Osteocyte (in vitro differentiated cells): ENCODE measurements at places on chromosomes 1 and 21. TPM values are rescaled to one million over a fixed set of nuclear protein-coding genes. Genes with fewer than 3 reads are reported as not detected.

Gene GCSAML
- not detected in 2 replicates for total RNA-seq

Gene GRHL3
- total RNA-seq: not detected in 2 replicates

Gene LCE6A
- total RNA-seq: not detected in 2 replicates

Gene SLC30A2
- total RNA-seq: not detected in 2 replicates

Gene RHBDL2
- total RNA-seq: not detected in 2 replicates

Gene TAS1R1
- total RNA-seq: not detected in 2 replicates

Gene GBP5
- total RNA-seq: not detected in 2 replicates

Gene PTPRC
- total RNA-seq: not detected in 2 replicates

Gene IGSF21
- not detected in 2 replicates for total RNA-seq

Gene TRNP1
- total RNA-seq: 33.7 and 36.3 TPM in 2 replicates

Gene HMCN1
- total RNA-seq: 91.4 and 95.9 TPM in 2 replicates

Gene PCNT
- 38.9 and 42.5 TPM in 2 replicates for total RNA-seq

- H3K4me3 ChIP-seq: no peak overlapping the region
- peaks cover 25% of the 10 kb centered on the region for H3K4me1 ChIP-seq
- DNase-seq: no peak
- H3K27ac ChIP-seq: peak overlapping the region; percentile 54
Observed at GRCh38 chr1:227225715-227226346, 92.5 kb downstream of the CDC42BPA start.

DNA sequence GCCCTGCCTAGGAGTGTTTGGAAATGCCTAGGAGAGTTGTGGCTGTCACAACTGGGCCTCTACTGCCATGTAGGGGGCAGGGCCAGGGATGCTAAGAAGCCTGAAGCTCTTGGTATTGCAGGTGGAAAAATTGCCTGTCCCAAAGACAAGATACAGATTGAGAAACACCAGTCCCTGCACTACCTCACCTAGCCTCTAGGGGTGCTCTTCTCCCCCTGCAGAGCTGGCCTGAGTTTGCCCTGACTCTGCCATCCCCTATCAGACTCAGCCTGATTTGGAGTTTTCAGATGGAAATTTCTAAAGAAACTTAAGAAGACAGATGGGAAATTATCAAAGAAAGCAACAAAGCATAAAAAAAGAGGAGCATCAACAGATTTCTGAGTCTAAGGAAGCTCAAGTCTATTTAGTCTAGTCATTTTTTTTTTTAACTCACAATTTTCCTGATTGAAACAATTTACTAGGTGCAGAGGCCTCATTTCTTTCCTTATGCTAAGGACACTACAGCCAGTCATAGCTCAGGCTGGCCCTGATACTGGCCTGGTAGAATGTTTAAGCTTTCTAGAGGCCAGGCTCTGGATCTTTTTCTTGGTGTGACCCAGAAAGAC, 61.4 kb upstream of the LRRN2 start:
- H3K36me3 ChIP-seq: no peaks in the 10 kb centered on the region
- H3K27ac ChIP-seq: no peak overlapping the region
- H3K27me3 ChIP-seq: peaks cover 39% of the 10 kb centered on the region
- H3K4me3 ChIP-seq: no peak overlapping the region
- H3K4me1 ChIP-seq: no peaks in the 10 kb centered on the region

DNA sequence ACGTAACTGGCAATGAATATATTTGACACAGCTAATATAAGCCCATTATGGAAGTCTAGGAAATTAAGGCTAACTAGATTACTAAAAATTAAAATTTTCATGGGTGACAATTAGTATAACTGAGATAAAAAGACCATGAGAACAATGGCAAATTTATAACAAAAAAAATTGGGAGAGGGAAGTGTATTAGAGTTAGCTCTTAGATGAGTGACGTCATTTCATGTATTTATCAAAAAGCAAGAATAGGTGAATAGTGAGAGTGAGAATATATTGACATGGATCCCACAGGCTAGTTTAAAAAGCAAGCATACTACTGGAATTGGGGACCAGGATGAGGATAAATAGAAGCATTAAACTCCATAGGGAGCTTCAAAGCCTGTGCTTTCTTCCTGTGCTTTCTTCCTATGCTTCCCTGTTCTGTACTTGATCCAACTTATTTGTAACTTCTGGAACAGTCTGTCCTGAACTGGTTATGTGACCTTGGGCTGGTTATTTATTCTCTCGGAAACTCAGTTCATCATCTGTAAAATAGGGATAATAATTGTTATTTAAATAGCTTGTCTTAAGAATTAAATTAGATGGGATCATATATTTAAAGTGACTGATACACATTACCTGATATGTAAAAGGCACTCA, 9.1 kb downstream of the BCL9 start:
- no peak overlapping the region for H3K4me3 ChIP-seq
- no peak overlapping the region for H3K27ac ChIP-seq
- H3K36me3 ChIP-seq: peaks cover 4% of the 10 kb centered on the region
- DNase-seq: no peak

- no peaks in the 10 kb centered on the region for H3K36me3 ChIP-seq
- peak overlapping the region; percentile 54 for H3K4me3 ChIP-seq
- peak overlapping the region; percentile 78 for H3K27ac ChIP-seq
- DNase-seq: no peak
- no peaks in the 10 kb centered on the region for H3K27me3 ChIP-seq
Observed at GRCh38 chr1:28249013-28249865, 10.1 kb upstream of the SESN2 start.

- H3K4me3 ChIP-seq: no peak overlapping the region
- no peak overlapping the region for H3K27ac ChIP-seq
- H3K4me1 ChIP-seq: no peaks in the 10 kb centered on the region
- DNase-seq: no peak
- H3K27me3 ChIP-seq: no peaks in the 10 kb centered on the region
- no peaks in the 10 kb centered on the region for H3K36me3 ChIP-seq
Observed at GRCh38 chr1:175463853-175464252, 271.3 kb upstream of the KIAA0040 start.

GRCh38 chr1:56491441-56491840, 87.9 kb downstream of the PLPP3 start:
- H3K36me3 ChIP-seq: peaks cover 47% of the 10 kb centered on the region
- no peak for DNase-seq
- no peaks in the 10 kb centered on the region for H3K27me3 ChIP-seq
- peaks cover 30% of the 10 kb centered on the region for H3K4me1 ChIP-seq
- H3K4me3 ChIP-seq: no peak overlapping the region
- H3K27ac ChIP-seq: peak overlapping the region; percentile 0

- H3K27me3 ChIP-seq: peaks cover 81% of the 10 kb centered on the region
- no peak for DNase-seq
- H3K4me1 ChIP-seq: no peaks in the 10 kb centered on the region
- no peak overlapping the region for H3K4me3 ChIP-seq
Observed at GRCh38 chr1:41286992-41287391, 44.9 kb upstream of the SCMH1 start.

GRCh38 chr1:172917972-172918371, 132.8 kb downstream of the TNFSF18 start:
- no peak for DNase-seq
- peaks cover 33% of the 10 kb centered on the region for H3K4me1 ChIP-seq
- no peaks in the 10 kb centered on the region for H3K27me3 ChIP-seq
- H3K36me3 ChIP-seq: no peaks in the 10 kb centered on the region
- no peak overlapping the region for H3K4me3 ChIP-seq
- peak overlapping the region; percentile 9 for H3K27ac ChIP-seq

DNA sequence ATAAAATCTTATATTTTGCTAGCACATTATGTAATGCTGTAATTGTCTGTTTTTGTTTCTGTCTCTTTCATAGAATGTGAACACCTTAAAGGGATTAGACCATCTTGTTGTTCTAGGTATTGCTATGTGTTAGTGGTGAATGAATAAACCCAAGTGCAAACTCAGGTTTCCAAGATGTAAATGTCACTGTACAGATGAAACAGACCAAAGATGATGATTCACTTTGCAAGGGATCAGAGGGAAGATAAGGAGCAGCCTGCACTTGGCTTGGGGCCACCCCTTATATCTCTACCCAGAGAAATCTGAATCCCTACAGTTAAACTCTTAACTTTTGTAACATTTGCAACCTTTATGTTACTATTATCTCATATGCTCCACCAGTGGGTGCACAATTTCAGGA, 25.4 kb downstream of the UROD start:
- DNase-seq: no peak
- no peaks in the 10 kb centered on the region for H3K36me3 ChIP-seq
- no peaks in the 10 kb centered on the region for H3K4me1 ChIP-seq
- no peak overlapping the region for H3K27ac ChIP-seq
- H3K4me3 ChIP-seq: no peak overlapping the region

GRCh38 chr1:87367549-87367948, 38.9 kb downstream of the LMO4 start:
- no peaks in the 10 kb centered on the region for H3K36me3 ChIP-seq
- no peak overlapping the region for H3K27ac ChIP-seq
- DNase-seq: no peak
- peaks cover 5% of the 10 kb centered on the region for H3K4me1 ChIP-seq

DNA sequence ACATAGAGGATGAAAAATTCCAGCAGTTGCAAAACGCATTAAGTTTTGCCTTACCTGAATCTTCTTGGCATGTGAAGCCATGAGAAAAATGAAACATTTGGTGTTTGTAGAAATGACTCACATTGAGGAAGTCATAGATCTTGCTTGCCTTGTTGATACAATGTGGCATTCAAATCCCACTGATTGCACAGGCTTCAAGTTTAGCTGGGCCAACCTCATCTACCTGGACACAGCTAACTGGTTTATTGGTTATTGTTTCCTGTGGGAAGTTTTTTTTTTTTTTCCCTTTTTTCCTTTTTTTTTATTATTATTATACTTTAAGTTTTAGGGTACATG, 168.9 kb upstream of the C21orf91 start:
- H3K4me1 ChIP-seq: no peaks in the 10 kb centered on the region
- H3K36me3 ChIP-seq: no peaks in the 10 kb centered on the region
- DNase-seq: no peak
- H3K27ac ChIP-seq: no peak overlapping the region
- no peak overlapping the region for H3K4me3 ChIP-seq
- H3K27me3 ChIP-seq: no peaks in the 10 kb centered on the region

GRCh38 chr1:219797009-219797408, 131.3 kb downstream of the SLC30A10 start:
- H3K27ac ChIP-seq: no peak overlapping the region
- no peak overlapping the region for H3K4me3 ChIP-seq
- H3K36me3 ChIP-seq: no peaks in the 10 kb centered on the region
- H3K4me1 ChIP-seq: peaks cover 11% of the 10 kb centered on the region

- H3K27ac ChIP-seq: no peak overlapping the region
- H3K4me1 ChIP-seq: no peaks in the 10 kb centered on the region
- DNase-seq: peak; percentile 62
- no peaks in the 10 kb centered on the region for H3K36me3 ChIP-seq
- peaks cover 15% of the 10 kb centered on the region for H3K27me3 ChIP-seq
Observed at GRCh38 chr1:182091083-182091482, 29.6 kb upstream of the ZNF648 start.

DNA sequence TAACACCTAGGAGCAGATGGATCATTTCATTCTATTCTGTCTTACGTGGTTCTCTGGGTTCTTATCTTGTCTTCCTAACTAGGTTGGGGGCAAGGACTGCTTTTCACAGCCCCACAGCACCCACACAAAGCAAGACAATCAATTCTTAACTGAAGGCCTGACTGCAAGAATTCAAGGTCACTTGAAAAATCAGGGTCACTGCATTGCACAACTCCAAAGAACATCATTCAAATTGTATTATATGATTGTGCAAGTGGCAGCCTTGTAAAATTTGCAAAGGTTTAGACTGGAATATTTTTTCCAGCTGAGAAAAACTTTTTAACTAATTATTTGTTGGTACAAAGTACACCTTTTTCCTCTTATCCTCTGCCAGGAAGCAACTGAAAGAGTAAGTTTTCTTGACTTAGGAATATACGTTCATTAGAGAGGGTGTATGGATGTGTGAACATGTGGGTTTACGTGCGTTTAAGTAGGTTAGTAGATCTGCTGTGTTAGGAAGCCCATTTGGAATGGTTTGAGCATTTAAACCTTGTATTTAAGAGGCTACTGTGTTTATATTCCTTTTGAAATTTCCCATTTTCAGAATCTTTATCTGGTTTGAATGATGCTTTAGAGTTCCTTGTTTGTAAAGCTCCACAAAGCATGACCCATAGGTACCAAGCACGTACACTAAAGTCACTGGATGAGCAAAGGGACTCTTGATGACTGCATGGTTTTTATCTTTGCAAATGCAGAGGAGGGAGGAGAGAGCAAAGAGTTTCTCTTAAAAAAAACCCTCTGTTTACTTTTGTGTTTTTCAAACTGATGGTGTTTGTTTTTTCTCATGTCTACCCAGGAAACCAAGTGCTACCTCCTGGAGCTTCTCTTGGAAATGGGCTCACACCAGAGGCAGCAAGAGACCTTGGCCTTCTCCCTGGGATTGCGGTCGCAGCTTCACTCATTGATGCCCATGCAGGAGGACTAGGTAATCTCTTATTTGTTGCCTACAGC, 214.9 kb downstream of the FGGY start:
- no peak for DNase-seq
- H3K36me3 ChIP-seq: no peaks in the 10 kb centered on the region
- no peak overlapping the region for H3K27ac ChIP-seq
- H3K27me3 ChIP-seq: peaks cover 3% of the 10 kb centered on the region

GRCh38 chr1:229557913-229558414, 543 bp downstream of the ABCB10 start:
- peaks cover 6% of the 10 kb centered on the region for H3K36me3 ChIP-seq
- no peaks in the 10 kb centered on the region for H3K27me3 ChIP-seq
- DNase-seq: peak; percentile 82
- H3K4me3 ChIP-seq: peak overlapping the region; percentile 83
- peak overlapping the region; percentile 80 for H3K27ac ChIP-seq

DNA sequence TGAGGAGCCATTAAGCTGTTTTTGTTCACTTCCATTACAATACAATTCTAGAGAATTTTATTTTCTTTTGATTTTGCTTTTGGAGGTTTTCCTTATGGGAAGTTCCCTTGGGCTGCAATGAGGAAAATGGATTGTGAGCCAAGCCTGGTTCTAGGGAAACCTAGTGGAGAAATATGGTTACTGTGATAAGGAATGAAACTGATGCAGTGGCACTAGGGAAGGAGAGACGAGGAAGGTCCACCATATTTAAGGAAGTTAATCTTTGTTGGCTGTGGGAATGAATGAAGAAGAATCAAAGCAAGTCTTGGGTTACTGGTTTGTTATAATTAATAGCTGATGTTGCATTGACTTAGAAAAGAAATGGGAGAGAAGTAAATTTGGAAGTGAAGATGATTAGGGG, 28.4 kb downstream of the CHML start:
- H3K27ac ChIP-seq: no peak overlapping the region
- no peak for DNase-seq
- H3K4me3 ChIP-seq: no peak overlapping the region
- H3K4me1 ChIP-seq: peaks cover 44% of the 10 kb centered on the region

- H3K36me3 ChIP-seq: no peaks in the 10 kb centered on the region
- peaks cover 49% of the 10 kb centered on the region for H3K4me1 ChIP-seq
- peak overlapping the region; percentile 95 for H3K4me3 ChIP-seq
- no peaks in the 10 kb centered on the region for H3K27me3 ChIP-seq
- no peak for DNase-seq
Observed at GRCh38 chr1:24414775-24415333, 748 bp upstream of the NIPAL3 start.

- H3K4me1 ChIP-seq: peaks cover 6% of the 10 kb centered on the region
- H3K27me3 ChIP-seq: peaks cover 30% of the 10 kb centered on the region
- H3K4me3 ChIP-seq: no peak overlapping the region
- H3K27ac ChIP-seq: no peak overlapping the region
- DNase-seq: no peak
Observed at GRCh38 chr21:36718951-36719501, 20.1 kb downstream of the SIM2 start.
